A549 treated with Mapracorat at 1 μM for 4 hours (cell line): ENCODE measurements at places on chromosomes 7 and 10. TPM values are rescaled to one million over a fixed set of nuclear protein-coding genes. Genes with fewer than 3 reads are reported as not detected.

Gene WDR86
- total RNA-seq: 0.11 to 0.39 TPM (median 0.22 TPM) in 5 replicates

Gene LAMB4
- total RNA-seq: 0.08 to 0.38 TPM (median 0.14 TPM) in 5 replicates

Gene SDK1
- total RNA-seq: 0.38 to 0.76 TPM (median 0.40 TPM) in 5 replicates

Gene SKIDA1
- total RNA-seq: 0.85 to 1.3 TPM (median 1.0 TPM) in 5 replicates

Gene ANXA8
- total RNA-seq: 29.1 to 41.8 TPM (median 35.9 TPM) in 5 replicates

Gene AKR1C3
- 1,118 to 1,294 TPM (median 1,186 TPM) in 5 replicates for total RNA-seq

Gene CYP2C9
- total RNA-seq: 0.09 to 0.10 TPM in 2 of 5 replicates, not detected in the others

Gene AKR1D1
- not detected in 5 replicates for total RNA-seq

Gene ASB15
- total RNA-seq: not detected in 5 replicates

Gene TFR2
- total RNA-seq: 1.7 to 3.0 TPM (median 2.7 TPM) in 5 replicates

Gene ITGB8
- 0.60 to 1.8 TPM (median 1.3 TPM) in 5 replicates for total RNA-seq

Gene DOCK4
- 4.8 to 7.6 TPM (median 6.7 TPM) in 5 replicates for total RNA-seq

Gene EN2
- total RNA-seq: 0.54 to 1.1 TPM (median 0.86 TPM) in 5 replicates

Gene SEMA3A
- total RNA-seq: 3.8 to 7.1 TPM (median 5.2 TPM) in 5 replicates

Gene PITX3
- total RNA-seq: 0.41 to 1.2 TPM (median 0.69 TPM) in 5 replicates

Gene POU6F2
- total RNA-seq: not detected in 5 replicates

Gene CLDN4
- total RNA-seq: 3.1 to 6.1 TPM (median 3.9 TPM) in 5 replicates

Gene MKX
- not detected in 5 replicates for total RNA-seq

Gene ANKRD61
- 0.28 to 1.2 TPM (median 0.51 TPM) in 5 replicates for total RNA-seq
